ENCODE measurements at places on chromosomes 5 and 9.

DNA sequence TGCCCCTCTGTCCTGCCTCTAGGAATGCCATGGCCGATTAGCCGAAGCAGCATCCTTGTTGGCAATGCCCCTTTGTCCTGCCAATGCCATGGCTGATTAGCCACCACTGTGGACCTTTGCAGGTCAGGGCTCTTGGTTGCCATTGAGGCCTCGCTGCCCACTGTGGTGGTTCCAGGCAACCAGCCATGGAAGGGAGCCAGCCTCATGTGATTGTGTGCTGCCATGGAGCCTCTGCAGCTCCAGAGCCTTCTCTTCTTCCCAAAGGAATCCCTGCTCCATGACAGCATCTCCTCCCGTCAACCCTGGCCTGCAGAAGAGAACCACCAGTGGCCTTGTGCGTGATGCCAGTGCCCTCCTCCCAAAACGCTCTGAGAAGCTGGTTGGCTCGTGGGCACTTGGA, 187.0 kb downstream of the CACNA1B start:
- no peak for DNase-seq

DNA sequence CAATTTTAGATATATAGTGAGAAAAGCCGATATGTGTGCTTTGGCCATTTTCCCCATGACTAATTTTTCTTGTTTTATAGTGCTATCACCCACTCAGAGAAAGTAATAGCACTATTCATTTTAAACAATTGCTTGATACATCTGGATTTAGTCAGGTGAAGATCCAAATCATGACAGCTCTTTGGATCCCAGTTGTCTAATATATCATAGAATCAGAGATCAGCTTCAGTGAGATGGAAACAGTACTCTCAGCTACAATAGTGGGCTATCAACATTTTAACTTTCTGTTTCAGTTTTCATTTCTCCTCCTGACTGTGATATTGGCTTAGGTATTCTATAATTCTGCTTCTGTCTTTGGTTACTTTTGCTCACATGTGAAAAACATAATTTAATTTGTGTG, 38.7 kb downstream of the VCAN start:
- DNase-seq = peak; percentile 26

GRCh38 chr9:68498816-68499215, 41.9 kb downstream of the TMEM252 start:
- no peak for DNase-seq

DNA sequence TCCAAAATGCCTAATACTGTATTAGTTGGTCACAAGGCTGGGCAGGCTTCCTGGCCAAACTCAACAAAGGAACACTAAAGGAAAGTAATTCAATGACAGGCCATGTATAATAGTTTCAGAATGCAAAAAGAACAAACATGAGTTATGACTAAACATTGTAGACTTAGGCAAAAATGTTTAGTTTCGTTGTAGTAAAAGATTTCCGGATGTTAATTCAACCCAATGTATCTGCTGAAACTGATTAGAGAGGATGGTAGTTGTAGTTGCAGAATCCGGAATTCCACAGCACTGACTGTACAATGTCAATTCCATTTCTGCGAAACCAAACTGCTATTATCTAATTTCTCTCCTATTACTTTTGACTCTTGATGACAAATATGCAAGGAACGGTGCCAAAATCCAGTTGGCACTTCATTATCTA, 117.9 kb upstream of the FST start:
- peak; percentile 98 for DNase-seq

DNA sequence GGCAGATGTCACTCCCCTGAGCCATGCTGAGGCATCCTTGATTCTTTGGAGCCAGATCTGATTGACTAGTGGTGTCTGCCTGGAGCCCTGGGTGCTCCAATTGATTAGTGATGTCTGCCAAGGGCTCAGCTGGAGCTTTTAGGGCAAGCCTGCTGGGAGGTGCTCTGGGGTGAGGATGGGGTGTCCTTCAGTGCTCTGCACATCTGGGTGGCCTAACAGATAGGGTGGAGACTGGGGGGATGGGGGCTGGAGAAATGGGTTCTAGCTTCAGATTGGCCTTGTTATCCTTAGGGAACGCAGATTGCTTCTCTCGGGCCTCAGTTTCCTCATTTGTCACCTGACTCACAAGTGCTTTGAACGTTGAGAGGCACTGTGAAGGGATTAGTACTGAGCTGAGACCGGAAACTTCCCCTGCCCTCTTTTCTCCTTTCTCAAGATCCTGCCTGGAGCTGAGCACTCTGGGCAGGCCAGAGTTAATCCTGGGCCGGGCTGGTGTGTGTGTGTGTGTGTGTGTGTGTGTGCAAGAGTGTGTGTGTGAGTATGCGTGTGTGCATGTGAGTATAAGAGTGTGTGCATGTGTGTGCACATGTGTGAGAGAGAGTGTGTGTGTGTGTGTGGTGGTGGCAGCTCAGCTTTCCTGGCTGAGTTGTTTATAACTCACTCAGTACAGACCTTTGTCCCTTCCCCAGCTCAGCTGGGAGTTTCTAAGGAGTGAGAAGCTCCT, 5.6 kb upstream of the IER5L start:
- peak; percentile 34 for DNase-seq

DNA sequence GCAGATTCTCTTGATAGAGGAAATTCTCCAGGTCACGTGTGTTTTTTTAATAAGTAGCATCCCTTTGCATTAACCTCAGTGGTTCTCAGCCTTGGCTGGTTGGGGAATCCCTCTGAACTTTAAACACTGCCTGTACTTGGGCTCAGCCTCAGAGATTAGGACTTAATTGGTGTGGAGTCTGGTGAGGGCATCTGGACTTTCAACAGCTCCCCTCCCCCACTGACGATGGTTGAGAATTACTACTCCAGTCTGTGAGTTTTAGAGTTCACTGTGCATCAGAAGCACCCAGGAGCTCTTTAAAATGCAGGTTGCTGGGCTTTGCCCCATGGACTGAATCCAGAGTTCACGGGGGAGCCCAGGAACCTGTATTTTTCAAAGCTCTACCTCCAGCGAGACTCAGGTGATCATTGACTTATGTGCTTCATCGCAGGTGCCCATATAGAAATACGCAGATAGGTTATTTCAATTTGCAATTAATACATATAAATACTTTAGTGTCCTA, 71.4 kb downstream of the DAPK1 start:
- DNase-seq = no peak

DNA sequence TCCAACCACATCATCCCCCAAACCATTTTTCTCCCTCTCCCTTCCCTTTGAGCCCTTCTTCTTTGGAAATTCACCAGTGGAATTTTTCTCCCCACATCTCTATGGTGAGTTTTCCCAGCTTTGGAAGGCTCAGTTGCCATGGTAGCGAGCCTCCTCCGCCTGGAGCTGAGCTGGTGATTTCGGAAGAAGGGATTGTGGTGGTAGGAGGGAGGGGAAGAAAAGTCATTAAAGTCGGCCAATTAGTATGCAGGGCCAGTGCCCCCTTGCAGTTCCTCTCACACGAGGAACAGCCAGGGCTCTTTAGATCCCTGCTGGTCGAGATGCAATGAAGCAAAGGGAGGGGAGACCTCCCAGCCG, 322.0 kb downstream of the NTRK2 start:
- no peak for DNase-seq

DNA sequence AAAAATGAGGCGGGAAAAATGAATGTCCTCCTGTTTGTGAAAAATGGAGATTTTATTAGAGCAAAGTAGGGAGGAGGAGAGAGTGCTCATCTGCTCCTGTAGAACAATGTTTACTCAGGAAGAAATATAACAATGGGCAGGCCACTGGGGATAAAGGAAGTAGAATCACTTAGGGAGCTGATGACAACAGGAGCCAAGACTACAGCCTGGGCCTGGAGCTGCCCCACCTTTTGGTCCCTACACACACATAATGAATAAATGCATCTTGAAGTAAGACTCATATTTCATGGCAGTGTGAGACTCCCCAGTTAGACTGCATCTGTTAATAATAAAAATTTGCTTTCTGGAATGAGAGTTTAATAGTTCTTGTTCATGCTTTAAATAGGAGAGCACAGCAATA, 1939.8 kb downstream of the EFNA5 start:
- DNase-seq = no peak

GRCh38 chr5:74624501-74624900, 16.0 kb downstream of the ENC1 start:
- DNase-seq = no peak

DNA sequence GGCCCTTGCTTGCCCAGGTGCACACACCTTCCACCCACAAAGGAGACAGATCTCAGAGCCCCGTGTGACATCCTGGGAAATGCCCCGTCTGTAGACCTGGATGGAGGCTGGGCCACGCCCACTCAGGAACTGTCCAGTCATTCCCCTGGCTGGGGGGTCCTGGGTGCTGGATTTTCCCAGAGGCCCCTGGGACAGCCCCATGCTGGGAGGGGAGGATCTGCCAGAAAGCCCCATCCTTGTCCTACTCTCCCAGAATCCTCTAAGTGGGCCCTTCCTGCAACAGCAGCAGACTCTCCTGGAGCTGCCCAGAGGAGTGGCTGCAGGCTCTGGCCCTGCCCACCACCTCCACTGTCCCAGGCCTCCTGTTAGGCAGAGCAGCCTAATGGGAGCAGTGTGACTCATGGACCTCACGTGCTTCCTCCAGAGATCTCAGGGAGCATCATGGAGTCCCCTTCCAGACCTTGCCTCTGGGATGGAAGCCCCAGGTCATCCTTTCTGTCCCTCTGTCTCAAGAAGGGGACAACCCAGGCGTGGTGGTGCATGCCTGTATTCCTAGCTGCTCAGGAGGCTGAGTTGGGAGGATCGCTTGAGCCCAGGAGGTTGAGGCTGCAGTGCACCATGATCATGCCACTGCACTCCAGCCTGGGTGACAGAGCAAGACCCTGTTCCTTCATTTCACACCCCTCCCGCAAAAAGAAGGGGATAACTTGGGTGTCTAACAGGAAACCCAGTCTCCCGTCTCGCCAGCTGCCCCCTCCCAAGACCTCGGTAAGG, 51.7 kb downstream of the JADE2 start:
- peak; percentile 91 for DNase-seq

DNA sequence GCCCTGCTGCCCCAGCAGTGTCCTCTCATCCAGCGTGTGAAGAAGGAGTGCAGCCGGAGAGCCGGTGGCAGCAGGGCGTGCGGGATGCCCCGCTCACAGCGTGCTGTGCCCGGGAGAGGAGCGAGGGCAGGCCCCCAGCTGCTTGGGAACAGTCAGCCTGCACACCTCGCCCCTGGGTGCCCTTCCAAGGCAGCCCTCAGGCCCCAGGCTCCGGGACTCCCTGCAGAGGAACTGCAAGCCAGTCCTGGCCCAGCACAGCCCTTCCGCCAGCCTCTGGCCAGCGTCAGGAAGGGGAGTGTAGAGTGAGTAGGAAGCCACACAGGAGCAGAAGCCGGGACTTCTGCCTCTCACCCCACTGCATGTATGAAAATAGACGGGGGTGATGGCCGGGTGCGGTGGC, 43.5 kb downstream of the ADAMTS2 start:
- peak; percentile 48 for DNase-seq

- DNase-seq = no peak
Measured at GRCh38 chr9:14232111-14232510, 81.8 kb downstream of the NFIB start.

- DNase-seq = no peak
Measured at GRCh38 chr9:96449523-96449844, 485 bp upstream of the HABP4 start.

DNA sequence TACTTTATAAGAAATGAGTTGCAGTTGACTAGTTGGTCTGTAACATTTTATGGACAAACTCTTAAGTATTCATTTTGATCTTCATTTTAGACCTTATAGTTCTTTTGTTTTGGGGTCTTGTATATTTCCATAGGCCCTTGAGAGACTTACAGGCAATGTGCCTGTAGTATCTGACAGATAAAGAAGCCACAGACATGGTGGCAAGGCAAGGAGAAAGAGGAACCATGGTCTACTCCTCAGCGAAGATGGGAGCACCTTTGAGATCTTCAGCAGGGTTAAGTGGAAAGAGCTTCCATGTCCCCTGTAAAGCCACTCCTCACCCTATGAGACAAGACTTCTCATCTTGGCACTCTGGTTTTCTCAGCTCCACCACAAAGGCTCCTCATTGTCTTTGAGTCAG, 56.4 kb downstream of the SH3TC2 start:
- DNase-seq = no peak

GRCh38 chr9:34564617-34565016, 24.9 kb downstream of the CNTFR start:
- DNase-seq = no peak

GRCh38 chr9:103183701-103184171, 188.6 kb downstream of the CYLC2 start:
- peak; percentile 16 for DNase-seq

- DNase-seq = peak; percentile 47
Measured at GRCh38 chr9:125074976-125075375, 68.4 kb downstream of the SCAI start.

DNA sequence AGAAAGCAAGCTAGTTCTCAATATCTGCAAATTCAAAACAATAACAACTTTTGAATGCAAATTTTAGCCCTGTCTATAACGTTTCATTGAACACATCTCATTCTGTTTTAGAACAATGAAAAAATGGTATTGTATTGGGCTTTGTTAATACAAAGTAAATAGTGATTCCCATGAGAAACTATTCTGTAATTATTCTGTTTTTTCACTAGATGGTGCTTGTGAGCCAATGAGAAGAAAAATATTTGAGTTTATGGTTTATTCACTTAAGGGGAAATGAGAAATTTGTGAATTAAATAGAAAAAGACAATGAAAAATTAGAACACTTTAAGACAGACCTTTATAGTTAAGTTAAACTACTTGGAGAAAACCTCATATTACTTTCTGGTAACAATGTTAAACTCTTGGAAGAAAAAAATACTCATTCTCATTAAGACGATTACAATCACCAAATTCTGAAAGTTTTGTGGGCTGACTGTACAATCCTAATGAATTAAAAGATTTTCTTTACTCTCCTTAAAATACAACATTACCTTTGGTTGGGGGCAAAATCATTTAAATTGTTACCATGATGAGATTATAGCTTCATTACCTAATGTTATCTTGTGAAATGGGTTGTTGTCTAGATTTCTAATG, 127.0 kb downstream of the NNT start:
- DNase-seq = peak; percentile 65

DNA sequence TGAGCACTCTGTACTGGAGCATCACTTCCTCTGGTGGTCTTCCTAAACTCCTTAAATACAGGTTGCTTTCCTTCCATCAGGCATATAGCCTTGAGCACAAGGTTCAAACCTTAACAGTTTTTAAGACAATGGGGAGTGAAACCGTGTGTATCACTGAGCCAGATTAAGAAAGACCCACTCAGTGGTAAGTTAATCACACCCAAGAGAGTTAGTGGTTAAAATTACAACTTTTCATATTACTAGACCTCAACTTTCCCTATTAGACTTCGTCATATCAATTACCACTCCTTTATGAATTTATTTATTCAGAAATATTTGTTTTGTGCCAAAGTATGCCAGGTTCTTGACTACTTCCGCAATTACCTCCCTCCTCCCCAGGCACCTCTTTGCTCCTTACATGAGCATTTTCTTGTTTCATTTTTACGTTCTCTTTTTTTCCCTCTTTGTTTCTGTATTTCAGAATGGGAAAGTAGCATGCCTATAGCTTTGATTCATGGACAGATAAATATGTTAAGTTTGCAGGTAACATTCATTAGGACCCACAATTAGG, 351.0 kb downstream of the KIAA0825 start:
- no peak for DNase-seq

- DNase-seq = peak; percentile 26
Measured at GRCh38 chr9:19895006-19895405, 106.2 kb upstream of the SLC24A2 start.

GRCh38 chr5:157371655-157372471, 88.2 kb upstream of the NIPAL4 start:
- no peak for DNase-seq

- DNase-seq = peak; percentile 51
Measured at GRCh38 chr5:140632366-140633020, 482 bp downstream of the CD14 start.

- peak; percentile 99 for DNase-seq
Measured at GRCh38 chr5:170307575-170308465, 10.2 kb upstream of the LCP2 start.
